ENCODE measurements at places on chromosomes 3 and 15.

DNA sequence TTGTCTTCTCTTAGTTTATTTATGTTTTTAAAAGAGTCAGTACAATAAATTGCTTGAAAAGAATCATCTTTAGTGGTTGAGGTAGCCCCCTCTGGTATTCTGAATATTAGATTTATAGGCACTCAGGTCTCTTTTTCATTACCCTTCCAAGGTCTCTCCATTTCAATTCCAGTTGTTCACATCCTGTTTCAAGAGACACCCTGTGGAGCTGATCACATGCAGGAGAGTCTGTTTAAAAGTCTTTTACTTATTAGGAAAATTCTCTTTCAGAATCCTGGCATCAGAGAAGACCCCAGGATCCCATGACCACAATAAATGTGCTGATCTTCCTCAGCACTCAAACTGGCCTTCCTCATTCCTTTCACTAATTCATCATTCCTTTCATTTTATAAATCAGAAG lies 195.7 kb downstream of the ZIC4 start:
- no peak for DNase-seq

DNA sequence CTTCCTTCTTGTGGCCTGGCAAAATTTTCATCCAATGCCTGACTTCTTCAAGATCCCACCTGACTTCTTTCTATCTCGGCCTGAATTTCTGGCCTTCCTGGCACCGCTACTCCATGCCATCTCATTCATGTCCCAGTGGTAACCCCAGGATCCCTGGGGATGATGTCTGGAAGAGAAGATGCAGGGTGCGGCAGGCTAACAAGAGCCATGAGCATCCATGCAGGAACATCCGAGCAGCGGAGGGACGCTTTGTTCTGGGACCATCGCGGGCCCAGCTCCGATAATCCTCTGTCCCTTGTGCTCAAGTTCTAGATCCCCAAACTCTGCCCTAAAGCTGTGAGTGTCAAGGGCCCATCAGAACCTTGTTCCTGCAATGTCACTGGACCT lies 10.9 kb downstream of the MYL3 start:
- DNase-seq: no peak

- no peak for DNase-seq
Observed at GRCh38 chr3:9615003-9615628, 34.2 kb upstream of the MTMR14 start.

- no peak for DNase-seq
Observed at GRCh38 chr3:4508048-4508981, 15.2 kb downstream of the ITPR1 start.

- DNase-seq: no peak
Observed at GRCh38 chr3:113084777-113085176, 94.0 kb downstream of the GTPBP8 start.

GRCh38 chr3:5809586-5810246 lies 622.2 kb downstream of the EDEM1 start:
- no peak for DNase-seq
